Bronchial smooth muscle cell (primary cell): ENCODE measurements at places on chromosomes 1 and 21. TPM values are rescaled to one million over a fixed set of nuclear protein-coding genes. Genes with fewer than 3 reads are reported as not detected.

DESI2 gene
- 24.3 and 27.7 TPM in 2 replicates for total RNA-seq

ITSN1 gene
- 29.0 and 29.3 TPM in 2 replicates for total RNA-seq

SLC22A15 gene
- 2.7 and 3.0 TPM in 2 replicates for total RNA-seq

SPAG17 gene
- total RNA-seq, result not detected in 2 replicates

CFH gene
- 119 and 157 TPM in 2 replicates for total RNA-seq

AXDND1 gene
- total RNA-seq, result 0.43 and 0.79 TPM in 2 replicates

CRP gene
- not detected in 2 replicates for total RNA-seq

COL11A1 gene
- total RNA-seq, result 0.34 and 5.0 TPM in 2 replicates

PIK3R3 gene
- 2.1 and 4.7 TPM in 2 replicates for total RNA-seq

SPRR1B gene
- total RNA-seq, result 0.17 TPM in 1 of 2 replicates, not detected in the other

LRRC3 gene
- under 0.01 TPM in 2 replicates for total RNA-seq

AKNAD1 gene
- 0.16 and 0.34 TPM in 2 replicates for total RNA-seq

PIGR gene
- total RNA-seq, result not detected in 2 replicates

UBE4B gene
- 26.5 and 27.4 TPM in 2 replicates for total RNA-seq

PSMB2 gene
- 10.3 and 10.6 TPM in 2 replicates for total RNA-seq

OVAAL gene
- not detected in 2 replicates for total RNA-seq

CYP4X1 gene
- not detected in 2 replicates for total RNA-seq

CENPS gene
- total RNA-seq, result 10.4 and 10.6 TPM in 2 replicates

UBL4B gene
- under 0.01 and 0.09 TPM in 2 replicates for total RNA-seq

AVPR1B gene
- total RNA-seq, result not detected in 2 replicates

ADAMTS5 gene
- total RNA-seq, result 5.4 and 7.7 TPM in 2 replicates

NBPF4 gene
- not detected in 2 replicates for total RNA-seq

PM20D1 gene
- 0.09 TPM in 1 of 2 replicates, not detected in the other for total RNA-seq

SCP2 gene
- total RNA-seq, result 186 and 325 TPM in 2 replicates

CFAP74 gene
- total RNA-seq, result not detected in 2 replicates

HTR1D gene
- not detected in 2 replicates for total RNA-seq

SLC2A5 gene
- 1.6 and 2.0 TPM in 2 replicates for total RNA-seq

ADAM30 gene
- not detected in 2 replicates for total RNA-seq

CFHR3 gene
- not detected in 2 replicates for total RNA-seq
